Activated naive CD4-positive, alpha-beta T cell treated with anti-CD3 and anti-CD28 coated beads for 36 hours (primary cell): ENCODE measurements at places on chromosomes 1 and 21.

DNA sequence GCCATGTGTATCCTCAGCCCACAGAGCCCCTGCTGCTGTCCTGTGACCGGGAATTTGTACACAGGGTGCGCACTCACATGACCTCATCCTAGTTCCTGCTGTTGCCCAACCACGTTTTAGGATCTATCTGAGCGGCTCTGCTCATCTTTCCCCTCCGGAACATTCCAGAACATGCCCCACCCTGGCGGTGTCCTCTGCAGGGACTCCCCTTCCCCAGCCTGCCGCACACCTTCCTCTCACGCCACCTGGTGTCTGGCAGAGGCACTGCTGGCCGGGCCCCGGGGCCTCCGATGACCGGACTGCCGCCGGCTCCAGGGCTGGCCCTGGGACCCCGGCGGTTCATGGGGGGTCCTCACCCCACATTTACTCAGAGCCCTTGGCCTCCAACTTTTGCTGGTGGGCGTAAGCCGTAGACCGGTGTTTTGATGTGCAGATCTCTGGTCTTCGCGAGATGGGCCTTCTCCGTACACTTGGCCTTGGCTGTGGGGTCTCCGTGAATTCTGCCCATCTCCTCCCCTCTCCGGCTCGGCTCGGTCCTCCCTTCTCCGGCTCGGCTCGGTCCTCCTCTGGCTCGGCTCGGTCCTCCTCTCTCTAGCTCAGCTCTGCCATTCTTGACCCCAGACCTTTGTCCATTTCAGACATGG lies 29.5 kb downstream of the ARHGEF16 start:
- peak; percentile 50 for DNase-seq

DNA sequence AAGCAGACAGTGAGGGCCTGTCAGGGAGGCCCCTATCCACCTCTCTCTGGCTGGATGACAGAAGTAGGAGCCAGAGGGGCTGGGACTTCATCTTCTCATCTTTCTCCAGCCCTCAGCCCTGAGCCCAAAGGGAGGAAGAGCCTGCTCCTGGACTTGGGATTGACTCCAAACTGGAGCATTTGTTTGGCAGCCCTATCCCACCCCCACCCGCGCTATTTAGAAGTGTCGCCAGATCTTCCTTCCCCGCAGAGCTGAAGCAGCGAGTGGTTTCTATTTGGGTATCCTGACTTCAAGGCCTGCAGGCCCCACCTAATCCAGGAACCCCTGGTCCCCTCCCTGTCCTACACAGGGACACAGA lies 9.6 kb downstream of the NES start:
- no peak for DNase-seq

DNA sequence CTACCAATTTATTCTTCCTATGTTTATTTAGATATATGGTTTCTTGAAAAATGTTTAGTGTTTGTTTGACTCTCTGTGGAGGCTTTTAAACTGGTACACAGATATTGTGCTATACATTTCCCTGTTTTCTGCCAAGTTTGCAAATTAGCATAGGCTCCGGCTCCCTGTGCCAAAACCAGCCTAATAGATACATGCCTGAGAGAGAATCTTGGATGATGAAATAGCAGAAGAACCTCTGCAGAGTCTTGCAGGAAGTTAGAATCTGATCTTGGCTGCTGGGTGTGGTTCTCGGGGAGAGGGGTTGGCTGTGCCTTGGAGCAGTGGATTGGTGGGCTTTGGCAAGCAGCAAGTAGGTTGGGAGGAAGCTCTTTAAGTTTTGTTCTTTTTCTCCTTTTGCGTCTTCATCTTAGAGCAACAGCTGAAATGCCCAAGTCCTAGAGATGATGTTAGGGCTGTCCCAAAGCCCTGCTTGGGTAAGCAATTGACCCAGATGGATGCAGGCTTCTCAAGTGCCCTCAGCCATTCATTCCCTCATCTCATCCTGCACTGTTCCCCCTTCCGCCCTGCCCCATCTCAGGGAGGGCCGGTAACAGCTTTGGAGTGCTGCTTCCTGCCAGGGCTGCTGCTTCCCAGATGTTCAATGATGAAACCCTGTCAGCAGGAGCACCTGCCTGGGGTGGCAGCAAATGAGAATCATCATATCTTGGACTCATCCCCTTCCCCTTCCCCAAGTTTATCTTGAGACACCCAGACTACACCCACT lies 9.3 kb downstream of the PLA2G2A start:
- no peak for DNase-seq

- no peak for DNase-seq
Measured at GRCh38 chr1:177754603-177755002, 215.3 kb downstream of the SEC16B start.

- DNase-seq = no peak
Measured at GRCh38 chr1:66539491-66539890, 5.5 kb downstream of the SGIP1 start.

DNA sequence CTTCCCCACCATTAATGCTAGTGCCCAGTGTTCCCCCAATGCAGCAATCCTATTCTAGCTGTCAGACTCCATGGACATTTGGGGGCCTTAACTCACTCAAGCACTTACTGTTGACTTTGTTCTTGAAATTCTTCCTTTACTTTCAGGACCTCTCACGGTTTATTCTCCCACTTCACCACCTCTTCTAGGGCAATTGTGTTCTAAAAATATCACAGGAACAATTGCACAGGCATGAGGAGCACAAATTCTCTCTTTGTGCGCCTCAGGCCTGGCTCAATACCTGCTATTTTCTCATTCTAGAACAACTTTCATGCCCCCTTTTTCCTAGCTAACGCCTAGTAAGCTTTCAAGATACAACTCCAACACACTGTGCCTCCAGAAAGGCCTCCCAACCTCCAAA lies 7.3 kb downstream of the MAB21L3 start:
- no peak for DNase-seq

DNA sequence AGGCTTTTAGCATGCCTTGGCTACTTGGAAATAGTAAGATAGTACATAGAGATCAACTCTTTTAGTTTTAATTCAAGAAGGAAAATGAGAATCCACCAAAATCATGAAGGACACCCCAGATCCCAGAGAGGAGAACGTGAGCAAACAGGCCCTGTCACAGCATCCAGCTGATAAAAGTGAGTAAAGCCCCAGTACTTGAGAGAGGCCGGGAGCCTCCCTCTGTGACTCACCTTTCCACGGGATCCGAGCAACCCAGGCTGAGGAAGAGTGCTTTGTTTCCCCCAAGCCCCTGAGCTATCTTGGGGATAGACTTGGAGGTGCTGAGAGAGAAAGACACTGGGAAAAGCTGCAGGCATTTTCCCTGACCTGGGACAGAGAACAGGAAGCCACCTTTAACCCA lies 238.6 kb downstream of the DUSP10 start:
- no peak for DNase-seq

- DNase-seq = no peak
Measured at GRCh38 chr1:107536266-107536665, 395.4 kb downstream of the NTNG1 start.

DNA sequence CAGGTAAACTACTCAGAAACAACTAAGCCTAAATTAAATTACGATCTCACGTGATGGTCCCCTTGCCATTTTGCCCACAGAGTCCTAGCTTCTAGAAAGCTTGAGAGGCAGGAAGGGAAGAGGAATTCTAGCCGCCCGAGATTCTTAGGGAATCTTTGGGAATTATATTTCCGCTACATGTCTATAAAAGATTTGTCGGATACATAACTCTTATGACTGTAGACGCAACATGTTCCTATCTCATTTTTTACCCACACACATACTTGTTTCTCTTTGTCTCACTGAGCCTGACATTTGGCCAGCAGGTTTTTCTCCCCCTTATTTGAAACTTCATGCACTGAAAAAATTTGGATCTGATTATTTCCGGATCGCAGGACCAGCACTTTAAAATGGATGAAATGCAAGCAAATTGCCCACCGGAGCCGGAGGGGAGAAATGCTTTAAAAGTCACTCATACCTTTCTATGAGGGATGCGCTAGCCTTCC lies 5.5 kb downstream of the GLIS1 start:
- no peak for DNase-seq
